NB4 (cell line): ENCODE measurements at places on chromosomes 1 and 21.
A peak's percentile ranks its signal among the peaks of the same experiment; 100 is the strongest.

GRCh38 chr1:171343727-171344472 lies 29.9 kb downstream of the FMO4 start:
- DNase-seq, result no peak

DNA sequence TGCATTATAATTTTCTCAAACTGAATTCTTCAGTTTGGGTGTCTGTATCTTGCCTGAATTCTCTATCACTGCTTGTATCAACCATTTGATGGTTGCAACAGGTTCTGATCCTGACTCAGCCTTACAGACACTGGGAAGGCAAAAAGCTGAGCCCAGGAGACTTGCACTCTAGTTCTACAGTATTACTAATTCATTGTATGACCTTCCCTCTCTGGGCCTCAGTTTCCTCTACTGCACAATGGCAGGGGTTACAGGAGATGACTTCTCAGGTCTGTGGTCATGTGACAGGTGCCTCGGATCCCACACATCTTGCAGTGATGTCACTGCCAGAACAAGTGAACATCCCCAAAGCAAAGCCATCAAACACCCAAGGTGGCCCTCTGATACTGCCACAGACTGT lies 38.7 kb downstream of the RRAGC start:
- no peak for DNase-seq

DNA sequence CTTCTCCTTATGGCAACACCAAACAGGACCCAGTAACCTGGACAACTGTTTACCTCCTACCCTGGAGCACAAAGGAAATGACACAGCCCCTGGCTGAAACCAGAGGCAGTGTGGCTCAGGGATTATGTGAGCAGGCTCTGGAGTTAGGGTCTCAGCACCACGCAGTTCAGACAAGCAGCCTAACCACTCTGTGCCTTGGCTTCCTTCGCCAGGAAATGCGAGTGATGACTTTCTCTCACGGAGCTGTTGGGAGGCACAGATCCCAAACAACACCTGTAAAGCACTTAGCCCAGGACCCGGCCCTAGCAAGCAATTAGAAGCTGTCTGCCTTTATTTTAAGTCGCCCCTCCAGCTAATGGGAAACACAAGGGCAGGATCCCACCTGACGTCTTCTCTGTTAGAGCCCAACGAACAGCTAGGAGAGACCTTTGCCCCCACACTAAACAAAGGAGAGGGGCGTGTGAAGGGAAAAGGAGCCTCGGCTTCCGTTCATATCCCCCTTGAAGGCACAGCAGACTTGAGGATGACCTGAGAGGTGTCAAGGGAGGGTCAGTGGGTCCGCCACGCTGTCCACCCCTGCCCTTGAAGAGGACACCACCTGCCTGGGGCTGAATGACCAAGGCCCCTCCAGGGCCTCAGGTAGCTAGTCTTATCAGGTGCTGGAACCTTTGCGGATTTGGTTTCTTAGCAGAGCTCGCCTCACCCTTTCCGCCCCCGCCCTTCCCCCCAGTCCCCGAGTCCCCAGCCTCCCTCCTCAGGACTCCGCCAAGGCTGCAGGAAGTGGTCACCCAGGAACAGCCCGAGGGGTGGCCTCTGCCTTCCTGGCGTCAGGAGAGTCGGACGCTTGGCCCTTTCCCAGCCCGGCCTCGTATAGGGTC lies 860 bp downstream of the TMEM63A start:
- peak; percentile 60 for DNase-seq

GRCh38 chr1:59361766-59362165 lies 64.9 kb downstream of the FGGY start:
- DNase-seq, result no peak

- peak; percentile 72 for DNase-seq
Measured at GRCh38 chr1:227729881-227730629, 5.0 kb downstream of the JMJD4 start.
